Activated T-helper 1 cell treated with anti-CD3 and anti-CD28 coated beads, Interleukin-12 subunit alpha, Interleukin-12 subunit beta, Interleukin-2, Interleukin-4 antibody, amounts not matched to agents 30 ng/mL and 10 ng/mL and 1 ng/mL, durations not matched to agents 14 hours and 24 hours and 36 hours (primary cell): ENCODE measurements at places on chromosomes 5 and 9. TPM values are rescaled to one million over a fixed set of nuclear protein-coding genes. Genes with fewer than 3 reads are reported as not detected.

The PCDHGA6 gene
- 0.16 and 0.42 TPM in 2 replicates for total RNA-seq

The C8G gene
- 0.56 and 1.5 TPM in 2 replicates for total RNA-seq

The NMUR2 gene
- total RNA-seq, result not detected in 2 replicates

The SLC2A8 gene
- 10.4 and 11.6 TPM in 2 replicates for total RNA-seq

The IARS1 gene
- total RNA-seq, result 208 and 217 TPM in 2 replicates

The EPB41L4A gene
- not detected in 2 replicates for total RNA-seq

The MEIKIN gene
- total RNA-seq, result not detected in 2 replicates

The KCNT1 gene
- not detected in 2 replicates for total RNA-seq

The MAST4 gene
- 18.4 and 19.0 TPM in 2 replicates for total RNA-seq

The ACSL6 gene
- total RNA-seq, result 48.1 and 50.6 TPM in 2 replicates
